ENCODE measurements at places on chromosomes 16 and 17.

DNA sequence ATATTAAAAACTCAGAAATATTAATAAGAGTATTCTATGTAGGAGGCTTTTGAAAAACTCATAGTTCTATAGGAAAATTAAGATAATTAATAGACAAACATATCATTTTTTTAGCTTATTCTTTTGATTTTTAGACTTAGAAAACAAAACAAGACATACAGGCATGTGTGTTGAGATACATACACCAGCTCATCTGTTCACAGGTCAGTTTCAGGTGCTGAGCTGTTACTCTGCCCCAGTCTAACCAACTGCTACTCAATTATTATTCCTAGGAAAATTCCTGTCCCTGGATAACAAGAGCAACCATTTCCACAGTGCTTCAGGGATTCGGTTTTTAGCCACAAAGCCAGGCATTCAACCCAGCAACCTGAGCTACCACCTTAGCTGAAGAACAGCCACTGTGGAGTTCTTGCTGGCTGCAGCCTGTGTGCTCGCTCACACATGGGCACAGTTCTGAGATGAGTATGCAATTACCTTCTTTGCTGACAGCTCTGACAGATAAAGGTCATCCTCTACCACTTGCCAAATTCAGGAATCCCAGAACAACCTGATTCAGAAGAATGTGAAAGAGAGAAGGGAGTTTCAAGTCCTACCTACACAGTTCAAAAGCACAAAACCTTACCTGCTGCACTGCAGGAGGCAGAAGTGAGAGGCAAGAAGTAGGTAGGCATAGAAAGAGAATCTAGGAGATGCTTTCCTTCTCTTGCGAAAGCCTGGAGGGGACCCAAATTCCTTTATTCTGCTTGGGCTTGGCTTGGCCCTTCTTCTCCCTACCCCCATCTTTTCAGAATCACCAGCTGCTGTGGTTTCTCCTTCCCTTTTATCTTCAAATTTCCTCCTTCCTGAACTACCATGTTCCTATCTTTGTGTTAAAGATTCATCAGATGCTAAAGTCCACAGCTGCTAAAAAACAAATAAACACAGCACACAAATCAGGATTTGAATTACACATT is 62.7 kb downstream of the TEX2 start:
- no peak for DNase-seq

DNA sequence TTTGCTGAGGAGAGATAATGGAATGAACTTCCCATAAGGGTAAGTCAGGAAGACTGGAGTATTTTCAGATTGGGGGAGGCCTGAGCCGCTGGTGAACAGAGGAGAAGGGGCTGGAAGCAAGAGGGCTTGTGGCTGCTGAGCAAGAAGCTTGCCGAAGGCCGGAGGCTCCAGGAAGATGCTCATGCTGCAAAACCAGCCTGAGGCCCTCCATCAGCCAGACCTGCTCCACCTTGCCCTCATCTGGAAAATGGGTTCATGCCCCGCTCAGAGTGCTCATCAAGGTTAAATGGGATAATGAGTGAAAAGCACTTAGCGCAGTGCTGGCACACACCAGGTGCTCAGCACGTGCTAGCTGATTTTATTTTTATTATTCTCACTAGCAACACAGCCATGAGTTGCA is 5.5 kb upstream of the ASGR1 start:
- DNase-seq = no peak

- DNase-seq = no peak
Measured at GRCh38 chr16:11354407-11354732, 9.1 kb downstream of the RMI2 start.

DNA sequence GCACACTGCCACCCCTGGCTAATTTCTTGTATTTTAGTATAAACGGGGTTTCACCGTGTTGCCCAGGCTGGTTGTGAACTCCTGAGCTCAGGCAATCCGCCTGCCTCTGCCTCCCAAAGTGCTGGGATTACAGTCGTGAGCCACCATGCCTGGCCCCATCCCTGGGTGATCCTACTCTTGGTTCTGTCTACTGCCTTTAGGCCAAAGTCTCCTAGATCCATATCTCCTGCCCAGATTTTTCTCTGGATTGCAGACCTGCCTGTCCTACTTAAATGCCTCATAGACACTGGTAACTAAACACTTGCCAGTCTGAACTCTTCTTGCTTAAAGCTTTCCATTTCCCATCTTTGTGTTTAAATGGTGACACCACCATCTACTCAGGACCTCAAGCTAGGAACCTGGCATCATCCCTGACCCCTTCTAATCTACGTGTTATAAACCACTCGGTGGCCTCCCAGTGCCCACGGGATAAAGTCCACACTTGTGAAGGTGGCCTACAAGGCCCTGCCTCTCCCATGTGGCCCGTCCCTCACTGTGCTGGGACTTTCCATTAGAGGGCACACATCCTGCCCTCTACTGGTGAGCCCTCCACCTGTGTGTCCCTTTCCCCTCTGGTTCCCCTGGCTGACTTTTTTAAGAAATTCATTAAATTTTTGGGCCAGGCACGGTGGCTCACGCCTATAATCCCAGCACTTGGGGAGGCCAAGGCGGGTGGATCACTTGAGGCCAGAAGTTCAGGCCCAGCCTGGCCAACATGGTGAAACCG is 51.1 kb downstream of the USP43 start:
- no peak for DNase-seq

GRCh38 chr17:17152385-17152784 is 53.7 kb downstream of the PLD6 start:
- DNase-seq = no peak

DNA sequence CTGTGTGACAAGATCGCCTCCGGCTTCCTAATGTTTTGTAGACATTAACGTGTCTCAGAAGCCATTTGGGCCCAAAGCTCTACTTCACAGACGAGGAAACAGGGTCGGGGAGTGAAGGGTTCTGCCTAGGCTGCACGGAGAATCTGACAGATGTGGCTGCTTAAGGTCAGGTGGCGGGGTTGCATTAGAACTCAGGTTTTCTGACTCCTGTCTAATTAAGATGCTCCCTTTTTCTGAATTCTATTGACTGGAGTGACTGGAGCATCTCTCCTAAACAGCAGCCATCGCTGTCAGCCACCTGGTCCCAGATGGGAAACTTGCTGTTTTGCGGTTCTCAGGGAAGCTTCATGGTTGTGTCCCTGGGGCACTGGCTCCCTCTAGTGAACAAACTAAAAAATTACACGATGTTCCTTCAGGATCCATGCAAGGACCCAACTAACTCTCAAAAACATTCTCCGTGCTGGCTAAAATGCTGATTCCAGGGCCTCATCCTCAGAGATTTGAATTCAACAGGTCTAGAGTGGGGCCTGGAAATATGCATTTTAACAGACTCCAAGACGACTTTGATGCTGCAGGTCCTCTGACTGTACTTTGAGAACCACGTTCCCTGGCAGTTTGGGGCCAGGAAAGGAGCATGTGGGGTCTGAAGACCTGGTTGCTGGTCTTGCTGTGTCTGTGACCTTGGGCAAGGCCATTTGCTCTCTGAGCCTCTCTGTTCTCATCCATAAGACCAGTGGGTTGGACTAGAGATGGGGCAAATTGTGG is 117.4 kb downstream of the IRF8 start:
- no peak for DNase-seq

DNA sequence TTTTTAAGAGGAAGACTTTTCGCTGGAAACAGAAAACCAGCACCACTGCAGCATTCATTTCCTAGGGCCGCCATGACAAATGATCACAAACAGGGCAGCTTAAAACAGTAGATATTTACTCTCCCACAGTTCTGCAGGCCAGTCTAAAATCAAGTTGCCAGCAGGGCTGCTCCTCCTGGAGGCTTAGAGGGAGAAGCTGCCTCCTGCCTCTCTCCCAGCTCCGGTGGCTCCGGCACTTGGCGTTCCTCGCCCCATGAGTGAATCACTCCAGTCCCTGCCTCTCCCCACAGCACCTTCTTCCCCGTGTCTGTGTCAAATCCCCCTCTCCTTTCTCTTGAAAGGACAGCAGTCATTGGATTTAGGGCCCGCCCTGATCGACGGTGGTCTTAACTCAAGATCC is 72.1 kb downstream of the SOCS1 start:
- no peak for DNase-seq

DNA sequence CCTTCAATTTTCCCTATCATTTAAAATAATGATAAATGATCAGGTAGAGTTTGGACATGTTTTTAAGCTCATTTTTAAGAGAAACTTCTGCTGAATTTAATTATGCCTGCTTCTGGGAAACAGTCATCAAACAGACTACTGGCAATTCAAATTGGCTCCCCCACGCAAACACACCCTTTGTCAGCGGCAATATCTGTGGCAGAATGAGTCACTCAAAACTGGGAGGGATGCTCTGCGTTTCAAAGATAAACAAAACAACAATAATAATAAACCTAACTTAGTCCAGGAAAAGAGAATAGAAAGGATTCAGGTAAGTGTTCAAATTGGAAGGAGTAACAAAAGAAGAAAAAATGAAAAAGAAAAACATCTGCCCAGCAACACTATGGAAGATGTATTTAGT is 108.1 kb upstream of the ERCC4 start:
- no peak for DNase-seq

DNA sequence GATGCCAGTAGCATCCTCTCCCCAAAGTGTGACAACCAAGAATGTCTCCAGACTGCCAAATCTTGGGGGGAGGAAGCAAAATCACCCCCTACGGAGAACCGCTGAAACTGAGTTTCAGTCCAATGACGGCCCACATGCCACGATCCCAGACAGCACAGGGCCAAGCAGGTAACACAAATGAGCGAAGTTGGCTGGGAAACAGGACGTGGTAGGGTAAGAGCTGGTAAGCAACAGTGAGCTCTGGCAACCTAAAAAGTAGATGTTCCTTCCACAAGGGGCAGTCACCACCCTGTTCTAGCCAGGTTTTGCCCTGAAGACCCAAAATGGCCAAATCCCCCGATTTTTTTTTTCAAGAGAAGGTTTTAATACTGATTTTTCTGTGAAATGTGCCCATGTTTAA is 25.4 kb downstream of the ZFHX3 start:
- no peak for DNase-seq

- no peak for DNase-seq
Measured at GRCh38 chr17:4130715-4131114, 12.1 kb downstream of the ZZEF1 start.

- DNase-seq = no peak
Measured at GRCh38 chr17:17987187-17987896, 14.7 kb downstream of the DRC3 start.

DNA sequence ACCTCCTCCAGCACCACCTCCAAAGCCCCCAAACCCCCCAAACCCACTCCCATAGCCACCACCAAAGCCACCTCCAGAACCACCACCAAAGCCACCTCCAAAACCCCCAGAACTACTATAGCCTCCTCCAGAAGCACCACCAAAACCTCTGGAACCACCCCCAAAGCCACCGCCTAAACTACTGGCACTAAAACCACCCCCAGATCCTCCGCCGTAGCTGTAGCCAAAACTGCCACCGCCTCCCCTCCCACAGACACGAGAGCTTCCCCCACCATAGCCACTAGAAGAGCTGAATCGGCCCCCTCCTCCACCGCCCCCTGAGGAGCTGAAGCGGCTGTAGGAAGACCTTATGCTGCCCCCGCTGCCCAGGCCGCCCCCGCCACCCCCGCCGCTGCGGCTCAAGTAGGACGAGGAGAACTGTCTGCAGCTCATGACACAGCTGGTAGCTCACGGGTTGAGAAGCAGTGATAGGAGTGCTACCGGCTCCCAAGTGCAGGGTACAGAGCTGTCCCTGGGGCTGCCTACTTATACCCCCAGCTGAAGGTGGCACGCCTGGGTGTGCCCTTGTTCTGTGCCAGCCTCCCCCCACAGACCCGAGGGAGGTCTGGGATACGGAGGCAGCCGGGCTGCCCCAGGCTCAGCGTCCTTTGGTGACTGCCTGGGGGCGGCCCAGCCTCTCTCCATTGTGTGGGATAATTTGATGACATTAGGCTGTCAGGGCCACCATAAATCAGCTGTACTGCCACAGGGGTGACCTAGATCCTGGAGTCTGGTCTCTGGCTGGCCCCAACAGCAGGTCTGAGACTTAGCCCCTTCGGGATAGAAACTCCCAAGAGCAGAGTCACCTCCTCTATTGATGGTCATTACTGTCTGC is at the start of gene KRT9:
KRT9 (minus strand) TSS at position 499 of the 874 bp plus-strand sequence; CDS start at position 432, 67 bp downstream.
- no peak for DNase-seq

GRCh38 chr17:53017227-53017626 is 805.5 kb upstream of the KIF2B start:
- no peak for DNase-seq

DNA sequence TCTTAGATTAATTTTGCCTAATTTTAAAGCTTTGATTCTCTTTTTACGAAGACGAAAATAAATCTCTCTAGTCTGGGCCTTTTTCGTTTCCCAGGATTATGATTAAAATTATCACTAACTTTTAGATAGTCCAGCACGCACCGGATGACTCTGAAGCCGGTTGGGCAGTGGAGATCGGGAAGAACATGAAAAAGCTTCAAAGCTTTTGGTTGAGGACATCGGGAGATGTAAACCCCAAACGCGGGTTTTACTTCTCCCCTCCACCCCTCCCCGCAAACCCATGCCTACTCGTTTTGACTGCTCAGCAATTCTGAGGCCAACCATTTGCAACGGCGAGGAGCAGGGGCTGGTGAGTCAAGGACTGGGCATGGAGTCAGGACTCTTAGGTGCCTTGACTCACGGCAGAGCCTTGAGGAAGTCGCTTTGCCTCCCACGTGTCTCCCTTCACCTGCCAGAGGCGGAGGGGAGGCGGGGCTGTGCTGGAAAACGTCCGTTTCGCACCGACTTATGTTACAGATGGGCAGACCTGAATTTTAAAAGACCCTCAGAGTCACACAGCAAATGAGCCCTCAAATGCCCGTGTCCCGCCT is 989 bp upstream of the DUSP14 start:
- peak; percentile 37 for DNase-seq

GRCh38 chr17:67573987-67574657 is 143.6 kb upstream of the NOL11 start:
- no peak for DNase-seq

DNA sequence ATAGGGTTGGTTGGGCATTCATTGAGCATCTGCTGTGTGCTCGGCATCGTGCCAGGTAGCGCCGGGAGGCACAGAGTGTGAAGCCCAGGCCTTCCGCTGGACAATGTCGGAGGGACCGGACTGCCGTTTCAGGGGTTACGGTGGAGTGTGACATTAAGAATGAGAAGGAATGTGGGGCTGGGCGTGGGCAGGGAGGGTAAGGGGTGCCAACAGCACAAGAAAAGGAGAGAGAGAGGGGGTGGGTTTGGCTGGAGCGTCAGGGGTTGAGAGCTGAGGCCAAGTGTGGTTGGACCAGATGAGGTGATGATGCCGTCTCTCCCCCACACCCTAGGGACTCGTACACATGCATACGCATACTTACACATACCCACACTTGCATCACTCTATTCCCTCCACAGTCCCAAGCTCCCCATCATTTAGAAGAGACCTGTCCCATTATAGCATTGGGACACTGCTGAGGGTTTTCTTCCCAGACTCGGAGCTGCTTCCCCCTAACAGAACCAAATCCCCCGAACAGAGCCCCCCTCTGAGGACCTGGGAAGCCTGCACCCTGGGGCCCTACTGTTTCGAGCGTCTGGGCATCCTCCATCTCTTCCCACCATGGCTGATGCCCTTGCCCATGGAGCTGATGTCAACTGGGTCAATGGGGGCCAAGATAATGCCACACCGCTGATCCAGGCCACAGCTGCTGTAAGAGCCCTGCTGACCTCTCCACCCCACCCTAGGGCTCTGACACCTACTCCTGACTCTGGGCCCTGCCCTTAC is 3.3 kb upstream of the KCTD11 start:
- no peak for DNase-seq

- no peak for DNase-seq
Measured at GRCh38 chr17:83077411-83077810, 2.0 kb upstream of the METRNL start.

GRCh38 chr16:21001262-21001661 is 100.7 kb downstream of the LYRM1 start:
- no peak for DNase-seq

- no peak for DNase-seq
Measured at GRCh38 chr16:24730914-24731313, 1.5 kb downstream of the TNRC6A start.

GRCh38 chr17:5068236-5068635 is 10.0 kb upstream of the ZFP3 start:
- no peak for DNase-seq

Measured in GM12892 (cell line).